ENCODE measurements at places on chromosomes 1 and 21.
A peak's percentile ranks its signal among the peaks of the same experiment; 100 is the strongest.

GRCh38 chr1:118154220-118154619 is 30.8 kb downstream of the SPAG17 start:
- no peak for DNase-seq

DNA sequence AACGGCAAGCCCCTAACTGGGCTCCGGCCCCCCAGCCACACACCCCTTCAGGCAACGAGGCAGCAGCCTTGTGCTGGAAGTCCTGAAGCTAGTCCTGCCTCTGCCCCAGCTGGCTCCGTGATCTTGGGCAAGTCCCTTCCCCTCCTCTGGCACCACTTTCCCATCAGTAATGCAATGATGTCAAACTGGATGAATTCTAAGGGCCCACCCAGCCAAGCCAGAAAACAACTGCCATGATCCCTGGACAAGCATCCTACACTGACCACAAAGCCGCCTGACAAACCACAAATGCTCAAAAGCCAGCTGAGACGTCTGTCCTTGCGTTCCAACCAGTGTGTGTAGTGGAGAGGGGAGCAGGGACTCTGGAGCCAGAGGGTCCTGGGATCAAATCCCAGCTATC is 26.8 kb downstream of the IFFO2 start:
- no peak for DNase-seq

- no peak for DNase-seq
Measured at GRCh38 chr1:152182944-152183361, 23.9 kb upstream of the RPTN start.

DNA sequence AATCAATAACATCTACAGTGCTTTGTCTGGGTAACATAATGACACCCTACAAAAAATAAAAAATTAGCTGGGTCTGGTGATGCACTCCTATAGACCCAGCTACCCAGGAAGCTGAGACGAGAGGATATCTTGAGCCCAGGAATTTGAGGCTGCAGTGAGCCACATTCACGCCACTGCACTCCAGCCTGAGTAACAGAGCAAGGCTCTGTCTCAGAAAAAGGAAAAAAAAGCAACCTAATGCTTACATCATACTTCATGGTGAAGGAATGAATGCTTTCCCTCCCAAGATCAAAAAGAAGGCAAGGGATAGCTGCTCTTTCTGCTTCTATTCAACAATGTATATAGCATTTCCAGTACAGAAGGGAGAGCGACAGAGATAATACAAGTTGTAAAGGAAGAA is 24.2 kb upstream of the CTTNBP2NL start:
- DNase-seq = no peak

GRCh38 chr1:212256369-212256768 is 28.8 kb upstream of the PPP2R5A start:
- DNase-seq = no peak

GRCh38 chr1:17688217-17688810 is 66.8 kb upstream of the ACTL8 start:
- DNase-seq = no peak

DNA sequence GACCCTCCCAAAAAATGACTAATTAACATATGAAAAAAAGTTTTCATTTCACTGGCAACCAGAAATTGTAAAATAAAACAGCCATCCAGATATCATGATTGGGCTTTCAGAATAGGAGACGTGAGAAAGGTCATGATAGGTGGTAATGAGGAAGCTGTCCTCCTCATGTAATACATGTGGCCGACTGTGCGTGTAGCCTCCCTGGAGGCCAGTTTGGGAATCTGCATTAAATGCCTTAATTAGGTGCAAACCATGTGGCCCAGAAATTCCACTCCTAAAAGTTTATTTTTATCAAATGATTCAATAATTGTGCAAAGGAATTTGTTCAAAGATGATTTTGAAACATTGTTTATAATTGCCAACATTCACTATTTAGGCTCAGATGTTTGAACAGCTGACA is 127.6 kb upstream of the C1orf105 start:
- DNase-seq = no peak

DNA sequence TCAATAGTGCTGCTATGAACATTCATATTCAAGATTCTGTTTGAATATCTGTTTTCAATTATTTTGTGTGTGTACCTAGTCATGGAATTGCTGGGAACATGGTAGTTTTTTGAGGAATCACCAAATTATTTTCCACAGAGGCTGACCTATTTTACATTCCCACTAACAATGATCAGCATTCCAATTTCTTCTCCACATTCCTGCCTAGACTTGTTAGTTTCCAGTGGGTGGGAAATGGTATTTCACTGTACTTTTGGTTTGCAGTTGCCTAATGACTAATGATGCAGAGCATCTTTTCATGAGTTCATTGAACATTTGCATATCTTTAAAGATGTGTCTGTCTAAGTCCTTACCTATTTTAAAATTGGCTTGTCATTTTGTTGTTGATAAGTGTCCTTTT is 1182.6 kb upstream of the B3GALT2 start:
- DNase-seq = no peak

DNA sequence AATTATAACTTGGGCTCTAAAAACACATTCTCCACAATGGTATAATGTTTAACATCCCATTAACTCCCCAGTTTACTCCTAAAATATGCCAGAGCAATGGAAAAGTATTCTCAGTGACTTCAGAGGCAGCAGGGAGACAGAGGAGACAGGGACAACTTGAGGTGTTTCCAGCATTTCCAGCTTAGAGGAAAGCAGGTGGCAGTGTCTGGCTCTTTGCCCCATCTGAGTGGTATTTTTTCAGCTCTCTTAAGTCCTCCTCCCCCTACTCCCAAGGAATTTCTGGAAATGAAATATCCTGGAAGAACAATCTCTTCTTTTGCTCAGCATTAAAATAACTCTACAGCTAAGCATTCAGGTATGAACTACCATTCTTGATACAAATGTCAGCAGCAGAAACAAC is 10.8 kb upstream of the ERMAP start:
- no peak for DNase-seq

DNA sequence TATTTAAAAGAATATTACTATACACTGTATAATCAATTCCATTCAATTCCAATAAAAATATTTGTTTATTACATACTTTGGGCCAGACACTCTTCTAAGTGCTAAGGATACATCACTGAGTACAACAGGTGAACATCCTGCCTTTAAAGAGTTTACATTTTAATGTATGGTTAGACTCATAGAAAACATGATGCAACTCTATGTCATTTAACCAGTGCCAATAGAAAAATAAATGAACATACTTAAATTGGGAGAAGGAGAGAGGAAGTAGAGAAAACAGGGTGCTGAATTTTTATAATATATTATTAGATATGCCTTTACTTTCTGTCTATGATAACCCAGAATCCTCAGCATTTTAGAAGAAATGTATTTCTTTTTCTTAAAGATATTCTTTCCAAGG is 119.2 kb downstream of the TSEN15 start:
- DNase-seq = no peak

DNA sequence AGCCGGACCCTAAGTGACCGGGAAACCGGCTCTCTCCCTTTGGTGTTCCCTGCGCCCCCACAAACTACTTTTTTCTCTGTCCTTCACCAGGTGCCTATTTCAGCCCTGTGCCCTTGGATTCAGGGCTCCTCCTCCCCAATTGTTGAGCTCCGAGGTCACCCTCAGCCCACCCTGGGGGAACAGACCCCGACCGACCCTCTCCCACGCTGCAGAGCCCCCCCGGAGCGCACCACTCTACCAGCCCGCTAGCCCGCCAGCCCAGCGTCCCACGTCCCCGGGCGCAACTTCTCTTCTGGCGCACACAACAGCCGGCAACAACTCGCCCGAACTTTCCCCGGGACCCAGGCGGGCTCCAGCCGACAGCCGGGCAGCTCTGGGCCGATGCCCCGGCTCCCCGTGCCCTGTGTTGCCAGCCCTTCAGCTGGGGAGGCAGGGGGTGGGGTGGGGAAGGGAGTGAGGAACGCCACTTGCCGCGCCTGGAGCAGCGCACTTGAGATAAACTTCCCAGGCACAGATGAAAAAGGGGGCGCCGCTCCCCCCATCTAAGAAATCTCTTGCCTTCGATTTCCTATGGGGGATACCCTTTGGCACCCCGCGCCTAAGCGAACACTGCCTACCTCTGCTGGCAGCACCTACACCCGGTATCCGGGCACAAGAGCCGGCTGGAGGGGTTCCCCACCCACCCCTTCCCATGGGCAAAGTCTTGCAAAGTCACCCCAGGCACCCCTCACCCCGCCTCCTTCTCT is 997 bp downstream of the CASZ1 start:
- no peak for DNase-seq

DNA sequence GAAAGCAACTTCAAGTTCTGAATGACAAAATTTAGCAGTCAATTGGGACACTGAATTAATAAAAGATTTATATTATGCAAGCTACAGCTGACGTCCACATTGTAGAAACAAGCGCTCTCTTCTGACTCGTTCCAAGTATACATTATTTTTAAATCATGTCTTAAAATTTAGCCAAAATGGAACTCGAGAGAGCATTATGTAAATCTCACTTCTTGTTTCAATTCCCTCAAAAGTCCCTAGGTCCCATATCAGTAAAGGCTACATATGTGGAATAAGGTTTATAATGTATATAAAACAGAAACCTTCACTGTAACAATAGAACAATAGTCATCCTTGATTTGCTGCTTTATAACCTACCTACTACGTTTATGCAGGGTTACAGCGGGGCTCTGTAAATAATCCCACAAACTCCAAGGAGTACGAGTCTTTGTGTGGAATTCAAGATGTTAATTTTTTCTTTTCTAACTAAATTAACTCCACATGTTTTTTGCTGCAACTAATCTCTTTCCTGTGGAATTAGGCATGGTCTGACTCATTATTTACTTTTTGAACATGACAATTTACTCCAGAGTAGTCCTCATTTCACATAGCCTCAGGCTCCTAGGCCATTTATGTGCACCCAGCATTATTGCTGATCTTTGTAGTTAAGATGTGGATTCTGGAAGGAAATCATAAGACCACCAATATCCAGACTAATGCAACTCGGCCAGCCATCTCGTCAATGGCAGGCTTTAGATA is 785.1 kb downstream of the LTN1 start:
- DNase-seq = no peak

DNA sequence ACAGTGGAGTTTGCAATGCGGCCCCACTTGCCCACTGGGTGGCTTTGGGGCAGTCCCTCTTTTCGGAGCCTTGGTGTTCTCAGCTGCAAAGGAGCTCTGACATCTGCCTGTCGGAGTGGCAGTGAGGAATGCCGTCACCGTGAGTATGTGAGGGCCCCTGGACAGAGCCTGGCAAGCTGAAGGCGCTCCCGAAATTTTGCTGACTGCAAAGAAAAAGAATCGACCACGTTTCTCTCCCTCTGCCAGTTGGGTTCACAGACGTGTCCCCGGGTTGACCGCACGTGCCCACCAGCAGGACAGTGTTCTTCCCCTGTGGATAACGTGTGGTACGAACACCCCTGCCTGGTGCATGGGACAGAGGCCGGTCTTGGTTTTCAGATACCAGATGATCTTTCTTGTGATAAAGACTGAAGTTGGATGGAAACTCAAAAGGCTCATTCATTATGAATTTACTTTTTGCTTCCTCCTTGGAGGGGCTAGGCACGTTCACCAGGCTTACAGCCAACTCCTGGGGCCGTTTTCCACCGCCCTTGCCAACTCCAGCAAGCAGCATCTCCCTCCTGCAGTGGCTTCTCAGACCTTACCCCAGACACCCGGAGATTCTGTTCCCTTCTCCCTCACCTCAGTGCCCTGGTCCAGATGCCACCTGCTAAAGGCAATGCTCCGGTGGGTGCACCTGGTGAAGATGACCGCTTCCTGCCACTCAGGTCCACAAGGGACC is 29.7 kb downstream of the ECE1 start:
- DNase-seq = no peak

GRCh38 chr1:109864047-109864822 is 46.4 kb upstream of the CSF1 start:
- no peak for DNase-seq

- DNase-seq = no peak
Measured at GRCh38 chr1:46603481-46603857, 599 bp downstream of the MKNK1 start.

DNA sequence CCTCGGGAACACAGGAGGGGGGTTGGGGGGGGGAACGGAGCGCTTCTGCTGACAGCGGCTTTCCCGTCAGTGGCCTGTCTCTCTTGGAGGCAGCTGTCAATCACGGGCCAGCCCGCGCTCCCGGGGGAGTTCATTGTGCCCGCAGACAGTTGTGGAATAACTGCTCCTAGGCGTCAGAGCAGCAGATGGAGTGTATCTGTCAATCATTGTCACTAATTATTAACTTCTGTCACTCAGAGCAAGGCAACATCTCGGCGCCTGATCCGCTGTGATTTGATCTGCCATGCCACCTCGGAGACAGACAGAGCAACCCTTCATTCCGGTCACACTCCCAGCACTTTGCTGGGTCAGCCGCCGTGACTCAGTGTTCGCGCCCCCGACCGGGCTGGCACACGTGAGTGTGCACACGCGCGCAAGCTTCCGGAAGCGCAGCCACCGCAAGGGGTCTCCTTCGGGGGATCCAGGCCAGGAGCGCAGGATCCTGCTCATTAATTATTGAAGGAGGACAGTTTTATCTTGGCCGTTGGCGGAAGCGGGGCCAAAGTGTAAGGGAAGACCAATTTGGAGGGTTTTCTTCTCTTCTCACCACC is 75.8 kb downstream of the RRAGC start:
- DNase-seq = no peak

GRCh38 chr1:111512132-111512889 is 8.9 kb upstream of the ADORA3 start:
- no peak for DNase-seq

DNA sequence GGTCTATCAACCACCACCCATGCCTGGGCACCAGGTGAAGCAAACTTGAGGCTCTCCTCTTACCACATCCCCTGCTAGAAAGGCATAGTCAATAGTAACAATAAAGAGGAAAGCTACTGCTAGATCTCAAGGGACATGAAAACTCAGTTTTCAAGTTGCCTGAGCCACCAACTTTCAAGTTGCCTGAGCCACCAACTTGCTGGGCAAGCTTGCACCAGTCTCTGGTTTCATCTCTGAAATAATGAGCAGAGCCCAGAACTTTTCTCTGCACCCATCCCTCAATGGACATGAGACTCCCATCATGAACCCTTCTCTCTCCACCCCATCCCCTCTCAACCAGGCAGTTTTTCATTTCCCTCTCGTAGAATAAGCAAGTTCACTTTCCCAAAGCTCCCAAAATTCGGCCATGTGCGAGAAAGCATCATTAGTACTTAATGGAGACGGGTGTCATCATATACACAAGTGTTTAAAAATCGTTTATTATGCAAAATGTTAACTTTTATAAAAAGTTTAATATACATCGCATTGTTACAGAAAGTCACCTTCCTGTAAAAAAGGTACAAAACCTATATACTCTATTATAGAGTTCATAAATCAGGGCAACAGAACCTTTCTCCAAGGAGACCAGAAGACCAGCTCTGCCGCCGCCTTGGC is 1.7 kb downstream of the ID3 start:
- no peak for DNase-seq

- no peak for DNase-seq
Measured at GRCh38 chr1:61670016-61670415, 54.9 kb downstream of the TM2D1 start.

GRCh38 chr1:211241071-211241470 is 18.1 kb upstream of the RCOR3 start:
- no peak for DNase-seq

GRCh38 chr1:206797534-206798383 is 25.5 kb upstream of the IL10 start:
- peak; percentile 57 for DNase-seq

All from germinal center (tissue), 1 donor.